ENCODE measurements at places on chromosomes 12 and 14.

DNA sequence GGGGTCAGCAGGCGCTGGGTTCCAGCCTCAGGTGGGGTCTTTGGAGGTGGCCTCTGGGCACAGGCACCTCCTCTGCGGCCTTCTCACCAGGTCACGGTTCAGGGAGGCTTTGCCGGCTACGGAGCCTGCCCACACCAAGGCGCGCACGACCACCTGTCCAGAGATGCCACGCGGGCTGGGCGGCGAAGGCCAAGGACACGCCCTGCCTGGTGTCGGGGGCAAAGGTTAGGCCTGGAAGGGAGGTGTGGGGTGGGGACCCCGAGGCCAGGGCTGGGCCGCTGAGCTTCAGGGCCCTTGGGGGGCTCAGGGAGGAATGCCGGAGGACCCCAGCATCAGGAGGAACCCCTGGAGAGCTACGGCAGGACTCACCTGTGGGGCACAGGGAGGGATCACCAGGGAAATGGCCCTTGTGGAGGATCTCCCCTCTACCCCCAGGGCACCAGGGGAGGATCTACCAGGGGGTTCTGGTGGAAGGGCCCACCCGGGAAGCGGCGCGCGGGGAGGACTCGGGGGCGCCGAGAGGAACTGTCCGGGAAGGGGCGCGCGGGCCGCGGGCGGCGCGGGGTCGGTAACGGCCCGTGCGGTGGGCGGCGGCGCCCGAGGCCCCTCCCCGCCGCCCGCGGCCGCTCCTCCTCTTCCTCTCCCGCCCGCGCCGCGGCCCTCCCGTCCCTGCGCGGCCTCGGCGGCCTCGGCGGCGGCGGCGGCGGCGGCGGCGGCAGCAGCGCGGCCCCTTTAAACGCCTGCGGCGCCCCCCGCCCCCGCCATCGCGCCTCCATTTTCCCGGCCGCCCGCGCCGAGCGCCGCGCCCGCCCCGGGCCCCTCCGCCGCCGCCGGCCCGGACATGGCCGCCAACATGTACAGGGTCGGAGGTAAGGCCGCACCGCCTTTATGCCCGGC lies at the start of gene MTA1:
Gene MTA1 (plus strand): TSS at position 633 of the 897 bp plus-strand sequence. CDS start 209 bp downstream, at position 842.
- peak; percentile 53 for DNase-seq

DNA sequence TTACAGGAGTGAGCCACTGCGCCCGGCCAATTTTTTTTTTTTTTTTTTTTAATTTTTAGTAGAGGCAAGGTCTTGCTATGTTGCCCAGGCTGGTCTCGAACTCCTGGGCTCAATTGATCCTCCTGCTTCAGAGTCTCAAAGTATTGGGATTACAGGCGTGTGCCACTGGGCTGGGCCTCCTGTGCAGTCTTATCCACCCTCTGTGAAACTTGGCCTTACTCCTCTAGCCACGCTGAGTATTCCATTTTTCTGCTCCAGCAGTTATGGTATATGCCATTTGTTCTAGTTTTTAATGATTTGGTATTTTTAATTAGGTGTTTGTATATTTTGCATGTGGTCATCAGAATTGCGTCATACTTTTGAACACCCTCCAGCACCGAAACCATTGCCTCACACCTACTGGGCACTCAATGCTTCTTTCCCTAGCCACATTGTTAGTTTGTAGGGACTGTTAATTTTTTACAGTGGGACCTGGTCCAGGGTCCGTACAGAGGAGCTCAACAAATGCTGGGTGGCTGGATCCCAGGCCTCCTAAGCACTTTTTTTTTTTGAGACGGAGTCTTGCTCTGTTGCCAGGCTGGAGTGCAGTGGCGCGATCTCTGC lies 11.4 kb downstream of the RIOX1 start:
- no peak for DNase-seq

- DNase-seq = no peak
These were observed 22.9 kb downstream of the GDF11 start for GRCh38 chr12:55765736-55766290.

- DNase-seq = no peak
These were observed 576.0 kb downstream of the NRXN3 start for GRCh38 chr14:78746086-78746595.

- no peak for DNase-seq
These were observed 26.1 kb upstream of the FOXN3 start for GRCh38 chr14:89443042-89443629.

- no peak for DNase-seq
These were observed 8.5 kb downstream of the NFE2 start for GRCh38 chr12:54292083-54292930.

DNA sequence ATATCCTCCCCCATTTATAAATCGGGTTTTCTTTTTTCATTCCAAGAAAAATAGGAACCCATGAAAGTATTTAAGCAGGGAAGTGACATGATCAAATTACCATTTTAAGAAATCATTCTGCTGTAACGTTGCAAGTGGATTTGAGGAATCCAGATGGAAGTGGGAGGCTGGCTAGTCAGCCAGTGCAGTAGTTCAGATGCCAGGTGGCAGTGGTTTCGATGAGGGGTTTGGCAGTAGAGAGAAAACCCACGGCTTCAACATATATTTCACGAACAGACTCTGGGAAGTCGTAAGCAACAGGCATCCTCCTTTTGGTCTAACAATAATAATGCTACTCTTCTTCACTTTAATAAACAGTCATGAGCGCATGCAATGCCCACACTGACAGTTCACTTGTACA lies 25.0 kb downstream of the PDZRN4 start:
- no peak for DNase-seq

GRCh38 chr12:119175081-119175480 lies 3.6 kb upstream of the HSPB8 start:
- DNase-seq = no peak

GRCh38 chr14:65864984-65865383 lies 452.5 kb downstream of the FUT8 start:
- no peak for DNase-seq

- no peak for DNase-seq
These were observed 3.2 kb downstream of the TDP1 start for GRCh38 chr14:89958966-89959365.

GRCh38 chr12:2306012-2306411 lies 253.2 kb downstream of the CACNA1C start:
- no peak for DNase-seq

DNA sequence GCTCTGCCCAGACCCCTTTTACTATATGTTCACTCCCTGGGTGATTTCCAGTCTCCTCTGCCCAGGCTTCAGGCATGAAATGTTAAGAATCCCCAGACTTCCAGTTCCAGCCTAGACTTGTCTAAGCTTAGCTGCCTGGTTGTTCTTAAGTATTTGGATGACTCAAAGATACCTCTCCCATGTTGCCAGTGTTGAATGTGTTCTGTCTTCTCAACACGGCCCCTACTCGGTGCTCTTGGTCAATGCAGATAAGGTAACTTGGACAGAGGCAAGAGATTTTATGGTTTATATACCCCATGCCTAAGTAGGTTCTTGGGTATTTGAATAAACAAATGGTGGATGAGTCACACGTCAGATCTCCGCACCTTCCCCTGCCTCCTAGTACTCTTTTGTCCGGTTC lies 13.6 kb downstream of the PIWIL1 start:
- no peak for DNase-seq

- no peak for DNase-seq
These were observed 242.1 kb upstream of the ARHGAP5 start for GRCh38 chr14:31835049-31835448.

DNA sequence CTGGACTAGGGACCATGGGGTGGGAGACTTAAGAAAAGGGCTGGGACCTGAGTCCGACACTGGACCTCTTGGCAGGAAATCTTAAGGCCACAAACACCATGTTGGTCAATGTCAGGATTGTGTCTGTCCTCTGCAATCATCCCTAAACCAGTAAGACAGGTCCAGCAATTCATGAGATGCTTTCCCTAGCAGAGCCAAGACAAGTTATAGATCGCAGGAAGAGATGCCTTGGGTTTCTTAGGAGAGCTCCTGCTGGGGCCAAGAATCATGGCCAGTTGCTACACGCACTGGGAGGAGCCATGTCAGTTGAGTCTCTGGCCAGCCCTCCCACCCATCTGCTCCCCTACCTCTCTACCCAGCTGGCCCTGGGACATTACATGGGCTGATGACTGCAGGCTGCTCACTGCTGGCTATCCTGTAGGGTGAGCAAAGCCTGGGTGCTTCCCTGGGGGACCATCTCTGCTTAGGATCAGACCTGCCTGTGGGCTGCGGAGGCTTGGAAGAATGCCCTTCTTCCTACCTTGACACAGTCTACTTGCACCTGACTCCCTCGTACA lies 14.2 kb downstream of the PLEKHH1 start:
- DNase-seq = no peak

DNA sequence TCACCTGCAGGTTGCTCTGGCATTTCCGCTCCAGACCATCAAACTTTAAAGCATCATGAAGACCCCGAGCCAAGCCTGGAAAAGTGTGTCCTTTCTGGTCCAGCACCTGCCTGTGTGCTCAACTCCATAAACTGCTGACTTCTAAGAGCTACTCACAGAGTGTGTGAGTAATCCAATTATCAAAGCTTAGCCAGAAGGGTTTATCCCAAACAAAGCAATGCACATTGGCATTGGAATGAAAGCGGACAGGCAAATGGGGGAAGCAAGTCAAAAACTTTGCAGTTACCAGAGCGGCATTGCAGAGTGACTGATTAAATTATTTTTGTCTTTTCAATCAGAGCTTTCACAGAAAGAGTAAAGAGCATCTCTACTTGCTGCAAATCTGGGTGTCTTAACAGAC lies 1262.4 kb upstream of the SEL1L start:
- DNase-seq = no peak

GRCh38 chr14:80714474-80714873 lies 227.1 kb downstream of the CEP128 start:
- DNase-seq = no peak

Data from CD4-positive, alpha-beta T cell treated with Interleukin-1 beta for 1 hour (primary cell).